ENCODE measurements at places on chromosomes 3 and 15.

DNA sequence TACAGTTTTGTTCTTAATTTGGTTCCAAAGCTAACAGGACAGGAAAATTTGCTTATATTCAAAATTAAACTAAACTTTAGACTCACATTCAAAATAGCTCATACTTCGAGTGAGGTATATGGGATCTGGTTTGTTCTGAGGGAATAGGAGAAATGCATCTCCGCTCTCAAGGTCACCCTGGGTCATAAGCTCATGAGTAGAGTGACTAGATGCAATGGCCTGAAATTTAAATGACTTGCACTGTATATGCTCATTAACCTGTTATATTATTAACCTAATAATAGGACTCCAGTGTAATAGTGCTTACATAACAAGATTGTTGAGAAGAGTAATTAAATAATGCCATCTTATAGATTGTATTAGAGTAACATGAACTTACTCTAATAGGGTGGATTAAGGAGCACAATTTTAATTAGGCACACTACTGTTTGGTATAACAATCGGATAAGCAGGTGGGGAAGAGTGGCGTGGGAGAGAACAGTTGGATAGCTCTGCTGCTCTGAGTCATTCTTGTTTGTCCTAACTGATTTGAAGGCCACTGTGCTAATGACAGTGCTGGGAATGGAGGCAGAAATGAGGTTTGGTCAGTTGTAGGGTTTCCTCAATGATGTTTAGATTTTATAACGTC, 5.2 kb downstream of the NKTR start:
- DNase-seq, result no peak

DNA sequence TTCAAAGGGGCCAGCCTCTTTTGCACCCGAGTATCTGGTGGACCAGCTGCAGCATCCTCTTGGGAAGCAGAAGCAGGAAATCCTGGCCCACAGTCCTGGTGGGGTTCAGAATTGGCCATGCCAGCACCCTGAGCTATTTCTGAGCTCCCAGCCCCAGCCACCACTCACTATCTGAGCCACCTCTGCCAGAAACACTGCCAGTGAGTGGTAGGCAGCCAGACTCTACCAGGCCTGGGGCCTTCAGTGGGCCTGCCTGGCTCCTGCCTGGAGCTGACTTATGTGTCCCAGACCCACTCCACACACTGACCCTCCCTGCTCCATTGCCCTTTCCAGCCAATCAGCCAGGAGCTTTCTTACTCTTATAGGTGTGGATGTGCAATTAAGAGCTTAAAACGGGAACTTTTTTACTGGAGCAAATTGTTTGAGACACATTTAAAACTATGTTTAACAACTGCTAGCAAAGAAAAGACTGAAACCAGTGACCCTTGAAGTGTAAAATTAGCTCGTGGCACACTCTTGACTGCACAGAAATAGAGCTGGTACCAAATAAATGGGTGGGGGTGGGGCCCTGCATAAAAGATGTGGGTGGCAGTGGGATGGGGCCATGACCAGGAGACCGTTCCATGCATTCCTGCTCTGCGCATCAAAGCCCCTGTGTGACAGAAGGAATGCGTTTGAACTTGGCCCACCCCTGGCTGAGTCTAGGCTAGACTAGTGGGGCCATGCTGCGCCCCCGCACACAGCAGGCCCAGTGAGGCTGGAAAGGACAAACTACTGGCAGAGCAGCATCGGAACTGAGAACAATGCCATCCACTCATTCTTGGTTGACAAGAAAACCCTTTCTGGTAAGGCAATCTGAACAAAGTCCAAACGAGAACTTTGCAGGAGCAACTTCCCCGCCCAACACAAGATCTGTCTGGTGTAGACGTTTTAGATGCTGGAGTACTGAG, 48.0 kb downstream of the CTNNB1 start:
- DNase-seq, result no peak

DNA sequence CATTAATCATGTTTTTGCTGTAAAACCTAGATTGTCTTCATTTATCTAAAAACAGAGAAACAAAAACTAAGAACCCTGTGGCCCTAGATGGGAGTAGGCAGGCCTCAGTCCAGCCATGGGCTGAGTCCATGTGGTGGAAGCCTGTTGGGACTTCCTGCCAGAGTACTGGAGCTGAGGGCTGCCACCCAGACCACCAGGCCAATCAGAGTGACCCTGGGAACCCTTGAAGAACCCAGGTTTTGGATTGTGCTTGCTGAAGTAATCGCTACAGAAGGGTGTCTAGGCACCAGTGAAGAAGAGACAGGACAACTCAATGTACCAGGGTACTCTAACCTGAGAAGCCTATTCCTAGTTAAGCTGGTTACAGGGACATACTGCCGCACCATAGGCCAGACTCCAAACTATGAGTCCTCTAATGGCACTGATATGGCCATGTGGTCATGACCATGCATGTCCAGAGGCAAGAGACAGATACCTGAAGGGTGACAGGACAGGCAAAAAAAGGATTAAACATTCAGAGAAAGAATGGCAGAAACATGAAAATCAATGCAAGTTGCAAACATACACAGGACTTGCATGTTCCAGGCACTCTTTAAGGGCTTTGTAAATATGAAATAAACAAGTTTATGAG, 12.9 kb downstream of the CSRNP1 start:
- no peak for DNase-seq

DNA sequence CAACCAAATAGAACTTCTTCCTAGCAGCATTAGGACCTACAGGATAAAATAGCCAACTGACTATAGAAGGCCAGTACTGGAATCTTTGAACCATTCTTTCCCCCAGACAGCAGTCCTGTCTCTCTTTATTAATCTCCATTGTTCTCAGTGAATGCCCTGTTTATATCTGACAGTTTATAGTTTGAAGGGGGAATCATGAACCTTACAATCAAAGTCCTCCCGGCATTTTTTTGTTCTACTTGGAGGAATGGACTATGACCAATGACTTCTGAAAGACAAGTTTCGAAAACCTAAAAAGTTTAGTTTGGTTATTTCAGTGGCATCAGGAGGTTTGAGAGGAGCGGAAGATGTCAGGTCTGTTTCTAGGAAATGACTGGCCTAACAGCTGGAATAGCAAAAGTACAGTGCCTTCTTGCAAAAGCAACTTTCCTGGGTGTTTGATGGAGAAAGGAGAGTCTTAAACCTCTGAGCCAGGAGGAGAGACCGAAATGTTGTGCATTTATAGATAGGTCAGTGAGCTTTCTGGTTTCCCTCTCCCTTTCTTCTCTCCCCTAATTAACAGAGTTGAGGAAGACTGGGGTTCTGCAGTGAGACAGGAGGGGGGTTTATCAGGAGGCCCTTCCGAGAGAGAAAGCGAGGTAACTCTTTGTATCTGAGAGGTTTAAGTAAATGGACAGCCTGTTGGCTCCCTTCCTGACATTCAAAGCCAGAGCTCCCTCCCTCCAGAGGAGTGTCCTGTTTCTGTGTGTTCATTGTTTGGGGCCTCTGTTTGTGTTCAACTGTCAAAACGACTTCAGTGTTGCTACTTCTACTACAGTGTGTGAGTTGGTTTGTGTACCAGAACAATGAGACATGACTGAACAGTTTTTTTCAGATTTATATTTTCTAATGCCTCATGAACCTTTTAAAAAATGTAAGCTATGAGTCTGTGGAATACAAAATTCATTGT, 383.0 kb upstream of the RARB start:
- DNase-seq, result no peak

DNA sequence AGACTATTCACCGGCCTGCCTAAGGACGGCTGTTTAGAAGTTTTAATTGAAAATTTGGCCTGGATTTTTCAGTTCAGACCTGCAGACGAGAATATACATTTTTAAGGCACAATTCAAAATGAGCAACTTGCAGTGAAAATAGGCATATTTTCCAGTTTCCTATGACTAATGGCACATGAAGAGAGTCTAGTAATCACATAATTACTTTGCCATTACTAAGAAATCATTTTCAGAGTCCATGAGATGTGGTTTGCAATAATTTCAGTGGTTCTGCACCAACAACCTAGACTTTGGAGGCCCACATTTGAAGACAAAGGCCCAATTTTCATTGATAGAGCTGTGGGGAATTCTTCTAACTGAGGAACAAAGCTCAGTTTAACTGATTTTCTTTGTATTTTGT, 205.3 kb downstream of the SOX2 start:
- no peak for DNase-seq

DNA sequence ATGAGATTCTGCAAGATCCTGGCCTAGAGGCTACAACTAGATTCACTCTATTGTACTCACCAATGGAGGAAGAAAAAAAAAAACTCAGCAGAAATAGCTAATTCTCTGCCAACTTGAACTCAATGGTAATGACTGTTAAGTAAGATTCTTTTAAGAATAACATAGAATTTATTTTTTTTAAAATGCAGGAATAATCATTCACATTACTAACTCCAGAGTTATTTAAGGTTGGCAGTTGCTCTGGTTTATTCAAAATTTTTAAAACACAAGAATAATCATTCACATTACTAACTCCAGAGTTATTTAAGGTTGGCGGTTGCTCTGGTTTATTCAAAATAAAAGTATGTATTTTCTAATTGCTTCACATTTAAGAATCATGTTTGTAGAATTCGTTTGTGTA, 1071.9 kb downstream of the IGSF11 start:
- no peak for DNase-seq

DNA sequence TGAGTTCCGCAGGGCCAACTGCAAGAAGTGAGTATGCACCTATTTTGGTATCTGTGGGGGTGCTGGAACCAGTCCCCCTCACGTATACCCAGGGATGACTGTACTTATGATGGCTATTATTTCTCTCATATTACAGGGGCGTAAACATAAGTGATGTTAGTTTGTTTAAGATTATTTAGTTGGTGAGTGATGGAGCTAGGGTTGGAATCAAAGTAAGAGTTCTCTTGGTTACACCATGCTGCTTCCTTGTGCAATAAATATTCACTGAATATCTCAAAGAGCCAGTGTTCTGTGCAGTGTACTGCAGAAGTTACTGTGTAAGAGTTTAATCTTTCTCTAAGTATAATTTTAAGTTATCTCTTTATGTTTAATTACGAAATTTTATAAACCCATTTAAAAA, 12.8 kb upstream of the UTS2B start:
- DNase-seq, result no peak

- DNase-seq, result no peak
Measured at GRCh38 chr3:184031187-184031792, at the start of gene HTR3D. Gene HTR3D (plus strand): TSS chr3:184031742. CDS start chr3:184031742, 0 bp downstream.

GRCh38 chr15:70478251-70478990, 284.9 kb downstream of the UACA start:
- no peak for DNase-seq

GRCh38 chr3:197137751-197138150, 108.1 kb upstream of the MELTF start:
- no peak for DNase-seq

- no peak for DNase-seq
Measured at GRCh38 chr3:124802061-124802698, 71.9 kb downstream of the UMPS start.

DNA sequence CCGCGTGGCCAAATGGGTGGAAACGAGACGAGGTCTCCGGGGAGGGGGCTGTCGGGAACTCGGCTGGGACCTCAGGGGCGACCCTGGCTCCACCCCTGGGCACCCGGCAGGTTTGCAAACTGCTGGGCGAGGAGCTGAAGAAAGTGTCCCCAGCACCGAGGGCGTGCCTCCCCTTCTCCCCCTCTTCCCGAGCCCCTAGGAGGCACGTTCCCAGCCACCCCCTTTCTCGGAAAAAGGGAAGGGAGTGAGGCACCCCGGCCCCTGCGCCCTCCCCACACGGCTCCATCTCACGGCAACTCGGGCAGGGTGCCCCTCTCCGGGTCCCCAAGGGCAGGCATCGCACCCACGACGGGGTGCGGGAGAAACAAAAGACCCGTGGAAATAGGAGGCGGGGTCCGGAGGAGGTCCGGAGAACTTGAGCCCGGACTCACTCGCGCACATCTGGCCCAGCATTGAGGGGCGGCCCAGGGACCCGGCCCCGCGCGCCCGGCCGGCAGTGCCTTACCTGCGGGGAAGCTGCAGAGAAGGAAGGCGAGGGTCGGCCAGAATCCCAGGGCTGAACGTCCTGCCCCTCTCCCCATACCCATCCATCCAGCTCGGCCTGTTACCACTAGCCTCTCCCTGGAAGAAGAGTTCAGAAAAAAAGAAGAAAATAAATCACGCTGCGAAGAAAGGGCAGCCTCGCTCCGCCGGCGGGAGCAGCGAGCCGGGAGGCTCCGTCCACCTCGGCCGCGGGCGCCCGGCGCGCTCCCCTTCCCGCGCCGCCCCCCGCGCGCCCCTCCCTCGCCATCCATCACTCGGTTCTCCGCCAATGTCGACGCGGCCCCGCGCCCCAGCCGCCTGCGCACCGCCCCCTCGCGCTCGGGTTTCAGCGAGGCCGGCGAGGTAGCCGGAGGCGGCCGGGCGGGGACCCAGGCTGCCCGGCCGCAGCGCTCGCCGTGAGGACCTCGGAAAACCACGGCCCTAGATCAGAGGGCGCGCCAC, 16.3 kb downstream of the RGMA start:
- no peak for DNase-seq

- DNase-seq, result no peak
Measured at GRCh38 chr3:23270423-23270822, 67.3 kb downstream of the UBE2E2 start.

DNA sequence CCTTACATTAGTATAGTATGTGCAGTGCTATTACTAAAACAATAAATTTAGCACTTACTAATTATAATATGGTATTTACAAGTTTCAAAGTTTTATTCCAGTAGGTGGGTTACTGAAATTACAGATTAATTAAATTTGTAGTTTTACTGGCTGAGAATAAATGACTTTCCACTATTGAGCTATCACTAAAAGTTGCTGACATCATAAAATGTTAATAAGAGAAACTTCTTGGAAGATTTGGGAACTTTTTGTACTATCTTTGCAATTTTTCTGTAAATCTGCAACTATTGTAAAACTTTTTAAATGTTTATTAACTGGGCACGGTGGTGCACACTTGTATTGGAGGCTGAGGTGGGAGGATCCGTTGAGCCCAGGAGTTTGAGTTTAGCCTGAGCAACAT, 247.7 kb downstream of the UBE2E2 start:
- DNase-seq, result no peak

DNA sequence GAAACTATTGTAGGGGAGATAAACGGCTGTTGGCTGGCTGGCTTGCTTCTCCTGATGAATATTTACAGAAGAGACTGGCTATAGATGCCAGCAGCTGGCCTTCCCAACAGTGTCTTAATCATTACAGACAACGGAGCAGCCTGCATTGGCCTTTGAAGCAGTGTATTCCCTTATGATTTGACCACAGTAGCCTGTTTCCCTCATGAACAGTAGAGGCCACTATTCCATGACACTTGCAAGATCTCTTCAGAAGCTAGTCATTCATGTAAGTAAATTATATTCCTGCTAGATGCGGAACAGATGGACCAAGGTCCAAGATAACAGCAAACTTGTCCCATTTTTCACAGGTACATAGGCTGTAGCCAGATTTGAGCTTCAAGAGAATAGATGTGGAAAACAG, 47.3 kb downstream of the TMCO5A start:
- no peak for DNase-seq

DNA sequence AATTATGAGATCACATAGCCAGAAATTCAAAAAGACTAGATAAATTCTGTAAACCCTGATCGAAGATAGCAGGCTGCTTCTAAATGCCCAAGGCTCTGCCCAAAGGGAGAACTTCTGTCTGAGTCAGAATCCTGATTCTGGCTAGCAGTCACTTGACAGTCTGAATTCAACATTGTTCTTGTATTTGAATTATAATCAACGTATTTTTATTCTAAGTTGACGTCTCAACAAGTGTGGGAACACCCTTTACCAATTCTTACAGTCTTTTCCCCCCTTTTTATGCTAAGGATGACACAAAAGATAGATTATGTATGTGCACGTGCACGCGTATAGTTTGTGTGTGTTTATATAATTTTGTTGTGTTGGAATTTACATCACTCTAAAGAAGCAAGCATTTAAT, 552.8 kb downstream of the NAALADL2 start:
- DNase-seq, result no peak
